Pancreas (tissue), 10 donors: ENCODE measurements at places on chromosomes 2 and 18. TPM values are rescaled to one million over a fixed set of nuclear protein-coding genes. Genes with fewer than 3 reads are reported as not detected.

The FEV gene
- polyA plus RNA-seq, result 32.6 TPM

DNA sequence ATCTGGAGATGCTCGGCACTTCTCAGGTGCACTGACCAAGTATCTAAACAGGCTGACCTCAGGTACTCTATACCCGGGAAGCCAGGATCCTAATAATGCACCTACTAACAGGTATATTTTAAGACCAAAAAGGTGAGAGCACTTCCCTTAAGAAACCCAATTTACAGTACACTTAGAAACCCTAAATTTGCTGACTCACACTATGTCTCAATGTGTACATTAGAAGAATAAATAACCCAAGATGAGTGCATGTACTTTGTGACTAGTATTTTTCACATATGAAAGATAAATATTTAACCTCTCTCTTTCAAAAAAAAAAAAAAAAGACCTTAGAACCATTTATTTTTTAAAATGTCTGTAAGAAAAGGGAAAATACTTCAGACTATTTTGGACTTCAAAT lies 118.8 kb downstream of the ZNF516 start:
- no peak for DNase-seq

- no peak for DNase-seq
Measured at GRCh38 chr18:41936471-41937134, 18.4 kb upstream of the PIK3C3 start.

DNA sequence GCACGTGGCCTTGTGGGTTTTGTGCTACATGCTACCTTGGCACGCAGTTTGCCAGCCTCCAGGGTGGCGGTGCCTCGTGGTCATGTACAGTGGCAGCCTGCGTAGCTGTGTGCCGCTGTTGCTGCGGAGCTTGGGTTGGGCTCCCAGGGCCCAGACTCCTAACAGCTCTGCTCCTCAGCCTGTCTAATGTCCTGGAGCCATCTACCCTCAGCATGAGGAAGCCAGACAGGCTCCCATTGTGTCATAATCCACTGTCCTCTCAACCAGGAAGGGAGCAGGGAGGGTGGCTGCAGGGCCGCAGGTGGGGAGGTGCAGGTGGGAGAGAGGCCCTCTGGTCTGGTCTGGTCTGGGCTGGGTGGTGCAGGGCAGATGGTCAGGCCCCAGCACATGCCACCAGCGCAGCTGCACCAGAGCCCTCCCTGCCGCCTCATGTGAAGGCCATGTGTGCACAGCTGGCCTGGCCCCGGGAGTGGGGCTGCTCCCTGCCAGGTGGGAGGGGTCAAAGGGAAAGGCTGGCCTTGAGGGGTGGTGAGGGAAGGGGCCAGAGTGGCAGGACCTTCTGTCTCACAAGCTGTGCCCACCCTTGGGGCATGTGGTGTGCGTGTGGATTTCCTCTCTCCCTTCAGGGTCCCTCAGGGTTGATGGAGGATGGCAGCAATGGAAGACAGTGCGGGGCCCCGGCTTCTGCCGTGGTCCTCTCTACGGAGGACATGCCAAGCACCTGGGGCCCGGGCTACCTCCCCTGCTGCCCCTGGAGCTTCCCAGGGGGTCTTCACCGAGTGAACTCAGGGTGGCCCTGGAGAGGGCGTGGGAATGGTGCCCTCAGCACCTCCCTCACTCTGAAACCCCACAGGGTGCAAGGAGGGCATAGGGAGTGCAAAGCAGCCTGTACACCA lies 4.8 kb downstream of the ATOH8 start:
- peak; percentile 89 for DNase-seq

GRCh38 chr2:37973615-37974353 lies 48.7 kb downstream of the RMDN2 start:
- no peak for DNase-seq

DNA sequence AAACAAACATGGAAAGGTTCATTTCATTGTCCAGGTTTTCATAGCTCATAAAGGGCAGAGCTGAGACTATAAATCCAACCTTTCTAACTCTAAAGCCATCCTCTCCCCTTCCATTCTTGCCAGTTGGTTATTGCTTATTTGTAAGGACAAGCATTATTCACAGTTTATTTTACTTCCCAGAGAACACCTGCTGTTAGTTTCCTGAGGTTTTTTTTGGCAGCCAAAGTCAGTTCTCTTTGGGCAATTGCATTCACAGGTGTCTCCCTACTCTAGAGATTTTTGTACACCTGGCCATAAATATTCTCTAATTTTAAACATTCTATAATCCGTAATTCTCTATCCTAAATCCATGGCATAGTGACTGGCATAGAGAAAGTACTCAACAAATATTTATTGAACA lies 87.3 kb upstream of the SPHKAP start:
- no peak for DNase-seq

- DNase-seq, result no peak
Measured at GRCh38 chr2:137888845-137889244, 75.4 kb upstream of the HNMT start.

- DNase-seq, result no peak
Measured at GRCh38 chr2:164478205-164478604, 143.1 kb downstream of the GRB14 start.

- no peak for DNase-seq
Measured at GRCh38 chr18:44735096-44735495, 54.4 kb downstream of the SETBP1 start.

DNA sequence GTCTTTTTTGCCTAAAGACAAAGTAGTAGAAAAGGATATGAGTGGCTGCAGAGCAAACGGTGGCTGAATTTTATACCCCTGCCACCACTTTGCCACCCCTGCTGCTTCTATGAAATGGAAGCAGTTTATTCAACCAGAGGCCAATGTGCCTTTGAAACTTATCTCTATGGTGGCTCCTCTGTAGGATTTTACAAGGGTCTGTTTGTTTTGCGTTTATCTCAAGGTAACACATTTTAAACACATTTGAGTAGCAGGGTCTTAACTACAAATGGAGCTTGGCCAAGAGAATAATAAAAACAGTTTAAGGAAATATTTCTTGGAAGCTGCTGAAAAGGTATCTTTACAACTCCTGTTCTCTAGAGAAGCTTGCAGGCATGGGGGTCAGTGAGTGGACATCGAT lies 6.1 kb downstream of the ALLC start:
- no peak for DNase-seq

DNA sequence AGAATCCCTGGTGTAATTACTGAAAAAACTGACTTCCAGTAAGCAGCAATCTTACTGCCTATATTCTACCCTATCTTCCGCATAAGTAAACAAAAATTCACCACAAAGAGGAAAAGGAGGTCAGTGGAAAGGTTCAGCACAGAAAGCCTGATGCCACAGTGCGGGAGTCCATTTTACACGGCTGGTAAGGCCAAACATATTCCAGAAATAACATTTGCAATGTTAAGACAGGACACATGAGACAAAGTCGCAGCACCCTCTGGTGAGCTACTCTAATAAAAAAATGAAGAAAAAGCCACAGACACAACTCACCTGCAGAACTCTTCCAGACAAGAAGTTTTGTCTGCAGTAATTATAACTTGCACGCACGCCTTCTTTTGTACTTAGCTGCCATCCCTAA lies 40.6 kb downstream of the GEMIN6 start:
- DNase-seq, result no peak
